ENCODE measurements at places on chromosomes 6 and 20. TPM values are rescaled to one million over a fixed set of nuclear protein-coding genes. Genes with fewer than 3 reads are reported as not detected.

DNA sequence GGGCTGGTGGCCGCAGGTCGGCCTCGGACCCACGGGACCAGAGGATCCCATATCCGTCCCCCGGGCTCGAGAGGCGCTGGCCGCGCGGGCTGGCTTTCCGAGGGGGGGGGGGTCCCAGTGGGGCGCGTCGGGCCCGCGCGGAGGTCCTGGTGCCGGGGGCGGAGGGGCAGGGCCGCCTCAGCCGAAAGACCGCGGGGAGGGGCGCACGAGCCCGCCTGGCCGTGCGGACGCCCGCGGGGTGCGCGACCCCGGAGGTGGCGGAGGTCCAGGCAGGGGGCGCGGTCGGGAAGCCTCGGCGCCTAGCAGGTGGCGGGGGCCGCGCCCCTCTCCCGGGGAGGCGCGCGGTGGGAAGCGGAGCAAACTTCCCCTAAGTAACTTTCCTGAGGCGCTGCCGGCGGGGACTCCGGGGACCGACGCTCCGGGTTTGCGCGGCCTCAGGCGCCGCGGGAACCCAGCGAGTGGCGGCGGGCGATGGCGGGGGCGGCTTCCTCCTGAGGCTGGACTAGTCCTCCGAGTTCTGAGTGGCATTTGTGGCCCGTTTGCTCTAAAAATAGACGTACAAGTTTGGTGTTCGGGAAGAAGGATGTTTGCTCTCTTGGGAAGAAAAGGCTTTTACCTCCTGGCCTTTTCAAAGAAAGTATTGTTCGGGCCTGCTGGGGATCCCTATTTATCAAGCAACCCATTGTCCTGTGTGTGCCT, 26.5 kb upstream of the BTBD3 start:
- no peaks in the 10 kb centered on the region for H3K27me3 ChIP-seq
- H3K27ac ChIP-seq: peak overlapping the region; percentile 89
- no peaks in the 10 kb centered on the region for H3K36me3 ChIP-seq
- peak overlapping the region; percentile 58 for H3K4me3 ChIP-seq
- no peak for DNase-seq

- H3K4me3 ChIP-seq: no peak overlapping the region
- DNase-seq: no peak
- no peaks in the 10 kb centered on the region for H3K27me3 ChIP-seq
- no peaks in the 10 kb centered on the region for H3K36me3 ChIP-seq
These were observed 40.3 kb downstream of the MTHFD1L start for GRCh38 chr6:150905769-150906168.

GRCh38 chr6:3331494-3331893, 72.7 kb downstream of the PSMG4 start:
- H3K36me3 ChIP-seq: no peaks in the 10 kb centered on the region
- no peak for DNase-seq
- no peak overlapping the region for H3K4me3 ChIP-seq
- H3K27ac ChIP-seq: no peak overlapping the region
- H3K27me3 ChIP-seq: no peaks in the 10 kb centered on the region
- peaks cover 13% of the 10 kb centered on the region for H3K4me1 ChIP-seq

GRCh38 chr6:87375315-87375714, 30.7 kb downstream of the C6orf163 start:
- H3K36me3 ChIP-seq: no peaks in the 10 kb centered on the region
- no peak overlapping the region for H3K27ac ChIP-seq
- no peak overlapping the region for H3K4me3 ChIP-seq
- DNase-seq: no peak

DNA sequence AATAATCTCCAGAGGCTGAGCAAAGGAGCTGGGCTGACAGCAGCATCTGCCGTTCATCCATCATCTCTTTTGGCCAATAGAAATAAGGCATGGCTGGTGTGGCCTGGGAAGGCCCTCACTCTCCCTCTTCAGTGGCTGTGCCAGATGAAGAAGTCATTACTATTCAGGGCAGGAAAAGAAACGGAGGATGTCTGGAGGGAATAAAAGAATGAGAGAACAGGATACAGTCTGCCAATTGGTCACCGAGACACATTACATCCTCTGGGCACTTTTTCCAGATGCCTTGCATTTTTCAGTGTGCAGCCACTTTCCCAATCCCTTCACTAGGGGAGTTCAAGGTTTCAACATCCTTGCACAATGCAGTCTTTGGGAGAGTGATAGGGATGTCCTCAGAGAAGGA, 32.2 kb upstream of the VGLL2 start:
- H3K27ac ChIP-seq: no peak overlapping the region
- no peaks in the 10 kb centered on the region for H3K4me1 ChIP-seq
- H3K27me3 ChIP-seq: no peaks in the 10 kb centered on the region
- H3K36me3 ChIP-seq: no peaks in the 10 kb centered on the region
- no peak overlapping the region for H3K4me3 ChIP-seq
- no peak for DNase-seq

DNA sequence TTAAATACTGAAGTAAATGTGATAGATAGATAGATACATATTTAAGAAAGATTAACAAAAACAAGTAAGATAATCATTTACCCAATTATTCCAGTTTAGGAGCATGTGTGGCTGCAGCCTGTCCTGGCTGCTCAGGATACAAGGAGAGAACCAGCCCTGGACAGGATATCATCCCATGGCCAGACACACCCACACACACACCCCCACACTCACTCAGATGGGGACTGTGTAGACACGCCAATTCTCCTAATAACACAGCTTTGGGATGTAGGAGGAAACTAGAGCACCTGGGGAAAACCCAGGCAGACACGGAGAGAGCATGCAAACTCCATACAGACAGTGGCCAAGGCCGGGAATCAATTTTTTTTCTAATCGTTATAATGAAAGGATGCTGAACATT, 45.6 kb downstream of the GFOD1 start:
- DNase-seq: no peak
- no peaks in the 10 kb centered on the region for H3K27me3 ChIP-seq
- H3K36me3 ChIP-seq: no peaks in the 10 kb centered on the region
- H3K4me1 ChIP-seq: peaks cover 30% of the 10 kb centered on the region

DNA sequence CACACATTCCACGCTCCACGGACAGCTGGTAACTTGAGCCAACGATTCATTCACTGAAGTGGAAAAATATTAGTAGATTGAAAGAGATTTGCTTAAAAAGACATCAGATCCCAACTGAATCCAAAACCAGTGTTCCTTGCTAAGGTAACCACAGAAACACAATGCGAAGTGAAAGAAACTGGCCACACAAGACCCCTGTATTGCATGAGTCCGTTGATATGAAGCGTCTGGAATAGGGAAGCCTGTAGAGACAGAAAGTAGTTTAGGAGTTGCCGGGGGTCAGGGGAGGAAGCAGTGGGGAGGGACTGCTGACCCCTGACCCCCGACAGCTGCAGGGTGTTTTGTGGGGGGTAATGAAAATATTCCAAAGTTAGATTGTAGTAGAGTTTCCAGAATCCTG, 10.0 kb downstream of the PCK1 start:
- no peak overlapping the region for H3K27ac ChIP-seq
- no peaks in the 10 kb centered on the region for H3K4me1 ChIP-seq
- H3K27me3 ChIP-seq: no peaks in the 10 kb centered on the region

DNA sequence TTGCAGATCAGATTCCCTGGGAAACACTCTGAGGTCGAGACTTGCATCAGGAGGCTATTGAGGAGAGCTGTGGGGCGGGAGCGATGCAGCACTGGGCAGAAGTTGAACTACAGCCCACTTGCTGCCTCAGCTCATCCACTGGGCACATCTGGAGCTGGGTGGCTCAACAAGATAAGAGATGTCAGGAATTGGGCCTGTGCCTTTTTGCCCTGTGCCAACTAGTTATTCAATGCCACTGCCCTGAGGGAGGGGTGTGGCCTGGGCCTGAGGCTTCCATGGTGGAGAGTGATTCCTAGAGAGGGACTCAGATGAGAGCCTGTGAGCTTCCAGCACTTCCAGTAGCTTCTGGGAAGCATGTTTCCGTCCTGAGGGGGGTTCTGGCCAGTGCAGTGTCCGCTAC, 32.7 kb downstream of the BRPF3 start:
- H3K4me3 ChIP-seq: no peak overlapping the region
- H3K27me3 ChIP-seq: no peaks in the 10 kb centered on the region
- no peak for DNase-seq
- H3K4me1 ChIP-seq: peaks cover 10% of the 10 kb centered on the region
- H3K27ac ChIP-seq: no peak overlapping the region

- peak overlapping the region; percentile 100 for H3K27ac ChIP-seq
- peak overlapping the region; percentile 88 for H3K4me3 ChIP-seq
- peaks cover 56% of the 10 kb centered on the region for H3K4me1 ChIP-seq
- H3K36me3 ChIP-seq: no peaks in the 10 kb centered on the region
These were observed 474 bp downstream of the CEBPB start for GRCh38 chr20:50191065-50191543.

DNA sequence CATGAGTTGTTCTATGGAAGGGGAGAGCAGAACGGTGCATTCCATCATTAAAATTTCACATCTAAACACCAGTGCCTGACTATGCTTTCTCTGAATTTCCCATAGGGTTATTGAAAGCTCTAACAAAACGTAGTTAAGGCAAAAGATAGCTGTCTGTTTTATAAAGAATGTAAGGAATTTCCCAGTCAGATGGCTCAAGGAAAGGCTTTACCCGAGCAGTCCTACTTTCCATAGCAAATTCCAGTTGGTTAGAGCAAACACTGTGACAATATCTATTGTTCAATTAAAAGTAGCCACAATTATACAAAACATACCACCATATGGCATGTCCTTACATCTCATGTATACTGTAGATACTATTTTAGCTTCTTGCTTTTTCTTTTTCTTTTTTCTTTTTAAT, 1059.5 kb upstream of the FLRT3 start:
- no peak overlapping the region for H3K4me3 ChIP-seq
- no peaks in the 10 kb centered on the region for H3K36me3 ChIP-seq
- DNase-seq: no peak
- no peak overlapping the region for H3K27ac ChIP-seq
- H3K4me1 ChIP-seq: no peaks in the 10 kb centered on the region

- H3K27ac ChIP-seq: no peak overlapping the region
- no peak for DNase-seq
- no peaks in the 10 kb centered on the region for H3K36me3 ChIP-seq
These were observed 256.4 kb upstream of the POU3F2 start for GRCh38 chr6:98578016-98578415.

GRCh38 chr6:82906951-82907350, 158.7 kb downstream of the UBE3D start:
- no peak for DNase-seq
- peaks cover 9% of the 10 kb centered on the region for H3K4me1 ChIP-seq
- no peak overlapping the region for H3K4me3 ChIP-seq
- H3K27ac ChIP-seq: no peak overlapping the region
- H3K27me3 ChIP-seq: no peaks in the 10 kb centered on the region

The PHACTR1 gene
- 0.49 TPM for total RNA-seq

The CTCFL gene
- total RNA-seq: not detected

The ADTRP gene
- total RNA-seq: not detected

The ERVFRD-1 gene
- 0.25 TPM for total RNA-seq

The PCSK2 gene
- total RNA-seq: 0.98 TPM

The SLC17A5 gene
- total RNA-seq: 10.1 TPM
